Activated CD4-positive, alpha-beta T cell treated with anti-CD3 and anti-CD28 coated beads for 4 hours (primary cell): ENCODE measurements at places on chromosomes 7 and 10.
A peak's percentile ranks its signal among the peaks of the same experiment; 100 is the strongest.

DNA sequence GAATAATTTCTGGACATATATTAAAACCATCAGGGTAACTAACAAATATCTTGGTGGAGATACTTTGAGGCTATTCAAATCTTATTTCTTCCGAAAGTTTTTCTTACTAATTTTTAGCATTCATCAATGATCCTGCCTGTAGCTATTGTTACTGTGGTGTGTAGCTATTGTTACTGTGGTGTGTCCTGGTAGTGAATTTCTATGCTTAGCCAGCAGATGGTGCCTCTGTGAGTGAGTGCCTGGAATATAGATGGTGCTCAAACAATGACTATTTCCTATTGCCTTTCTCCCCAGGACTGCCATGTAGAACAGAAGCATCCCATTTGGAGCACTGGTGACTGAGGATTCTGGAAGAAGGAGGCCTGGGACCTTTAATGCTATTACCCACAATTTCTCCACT lies 245.7 kb downstream of the CCSER2 start:
- DNase-seq: no peak

- DNase-seq: no peak
These were observed 2.5 kb downstream of the ZYX start for GRCh38 chr7:143383642-143383957.

DNA sequence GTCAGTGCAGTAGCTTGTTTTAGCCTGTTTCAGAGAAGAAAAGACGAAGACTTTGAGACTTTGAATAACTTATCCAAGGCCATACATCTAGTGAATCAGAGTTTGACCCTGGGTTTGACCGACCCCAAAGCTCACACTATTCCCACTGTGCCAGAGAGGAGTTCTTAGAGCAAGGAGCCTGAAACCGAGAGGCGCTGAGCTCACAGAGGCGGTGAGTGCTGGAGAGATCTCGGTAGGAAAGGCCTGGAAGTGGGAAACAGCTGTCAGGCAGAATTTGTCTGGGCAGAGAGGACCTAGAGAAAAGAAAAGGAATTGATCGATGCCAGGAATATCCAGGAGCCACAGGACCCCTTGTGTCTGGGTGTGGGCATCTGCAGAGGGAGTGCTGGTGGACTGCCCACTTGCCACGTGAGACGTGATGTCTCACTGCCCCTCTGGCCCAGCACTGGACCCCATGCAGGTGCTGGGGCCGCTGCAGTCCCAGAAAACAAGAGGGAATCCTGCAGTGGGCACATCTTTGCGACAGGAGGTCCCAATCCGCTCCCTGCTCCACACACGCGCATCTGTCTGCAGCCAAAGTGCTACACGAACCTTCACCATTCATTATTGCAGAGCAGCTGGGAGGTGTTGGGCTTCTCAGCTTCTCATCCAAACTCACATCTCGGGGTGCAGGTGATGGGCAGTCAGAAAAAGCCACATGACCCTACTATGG lies 6.2 kb downstream of the CALML3 start:
- no peak for DNase-seq

GRCh38 chr7:74479961-74480829 lies 26.5 kb downstream of the GTF2IRD1 start:
- DNase-seq: no peak

- no peak for DNase-seq
These were observed 140.8 kb downstream of the DGKB start for GRCh38 chr7:14761510-14762296.

DNA sequence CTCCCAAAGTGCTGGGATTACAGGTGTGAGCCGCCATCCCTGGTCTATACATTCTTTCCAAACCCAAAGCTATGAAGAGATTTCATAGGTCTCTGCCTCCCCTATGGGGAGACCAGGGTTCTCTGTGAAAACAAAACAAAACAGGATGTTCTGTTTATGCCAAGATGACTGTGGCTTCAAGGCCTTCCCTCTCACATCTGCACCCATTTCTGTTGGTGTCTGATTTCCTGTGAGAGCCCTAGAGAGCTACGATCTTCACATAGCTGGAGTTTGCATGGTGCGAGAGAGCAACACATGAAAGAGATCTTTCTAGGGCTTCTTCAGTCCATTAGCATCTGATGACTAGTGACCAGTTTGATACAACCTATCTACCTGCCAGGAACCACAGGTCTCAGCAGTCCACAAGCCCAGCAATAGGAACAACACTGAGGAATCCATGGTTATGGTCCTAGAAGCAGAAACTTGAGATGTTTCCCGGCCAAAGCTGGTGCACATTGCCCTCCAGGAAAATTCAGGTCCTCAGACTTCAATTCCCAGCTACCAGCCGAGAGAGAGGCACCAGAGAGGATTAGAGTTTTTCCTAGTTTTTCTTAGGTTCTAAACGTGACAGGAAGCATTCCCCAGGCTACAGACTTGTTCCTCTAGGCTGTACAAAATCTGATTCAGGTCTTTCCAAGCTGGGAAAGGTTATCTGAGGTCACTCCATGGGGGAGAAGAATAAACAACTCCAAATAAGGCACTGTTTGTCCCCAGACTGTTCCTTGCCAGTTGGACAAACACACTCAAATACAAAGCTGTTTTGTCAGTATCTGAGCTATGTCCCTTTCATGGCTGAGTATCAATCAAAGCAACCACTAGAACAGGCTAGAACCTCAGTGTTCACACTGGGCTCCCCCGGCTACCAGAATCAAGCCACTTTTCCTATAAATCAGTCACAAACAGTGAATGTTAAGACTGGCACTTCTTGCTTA lies 259.7 kb downstream of the CALN1 start:
- no peak for DNase-seq

DNA sequence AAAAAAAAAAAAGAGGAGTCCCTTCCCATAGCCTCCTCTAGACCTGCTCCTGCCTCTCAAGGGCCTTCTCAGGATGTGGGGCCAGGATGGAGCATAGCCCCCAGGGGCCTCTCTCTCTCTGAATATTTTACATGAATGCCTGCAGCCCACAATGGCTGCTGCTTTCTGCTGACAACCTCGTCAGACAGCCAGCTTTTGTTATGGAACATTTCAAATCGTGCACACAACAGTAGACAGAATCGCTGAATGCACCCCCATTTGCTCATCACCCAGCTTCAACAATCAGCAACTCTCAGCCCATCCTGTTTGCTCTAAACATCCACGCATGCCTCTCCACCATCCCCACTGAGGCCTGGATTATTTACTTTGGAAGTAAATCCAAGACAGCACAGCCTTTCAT lies 5.4 kb downstream of the PLAC9 start:
- DNase-seq: no peak

DNA sequence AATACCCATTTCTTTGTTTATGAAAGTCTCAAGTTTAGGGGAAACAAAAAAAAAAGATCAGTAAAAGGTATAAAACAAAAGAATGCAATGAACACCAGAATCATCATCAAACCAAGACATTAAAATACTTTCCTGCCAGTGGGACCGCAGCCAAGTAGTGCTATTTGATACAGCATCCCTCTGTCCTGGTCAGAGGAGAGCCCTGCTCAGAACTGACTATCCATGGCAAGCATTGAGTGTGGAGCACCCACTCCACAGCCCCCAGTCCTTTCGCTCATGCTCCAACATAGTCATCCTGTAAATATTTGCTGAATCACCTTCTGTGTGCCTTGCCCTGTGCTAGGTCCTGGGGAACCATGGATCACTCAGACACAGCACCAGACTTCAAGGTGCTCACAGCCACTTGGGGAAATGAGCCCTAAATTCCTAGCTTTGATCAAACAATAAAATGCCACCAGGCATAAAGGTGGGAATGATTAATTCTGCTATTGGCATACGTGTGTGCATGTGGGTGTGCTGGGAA lies 213.6 kb upstream of the TBX20 start:
- DNase-seq: no peak

- no peak for DNase-seq
These were observed 65.1 kb downstream of the CALML3 start for GRCh38 chr10:5589661-5590511.

DNA sequence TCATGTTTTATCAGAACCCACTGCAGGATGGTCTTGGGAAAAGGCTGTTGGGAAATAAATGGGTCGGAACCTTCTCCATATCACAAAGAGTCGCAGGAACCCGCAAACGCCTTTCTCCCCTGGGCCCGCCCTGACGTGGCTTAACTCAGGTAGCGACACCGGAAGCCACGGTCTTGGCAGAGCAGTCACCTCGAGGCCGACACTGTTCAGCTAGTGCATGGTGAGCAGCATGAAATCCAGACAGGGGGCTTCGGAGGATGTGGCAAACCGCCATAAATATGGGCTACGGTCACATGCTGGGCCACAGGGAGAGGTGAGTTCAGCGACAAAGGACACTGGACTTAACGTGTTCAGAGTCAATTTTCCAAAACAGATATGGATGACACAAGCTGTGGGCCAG lies 421.9 kb downstream of the PTPRN2 start:
- DNase-seq: no peak

- no peak for DNase-seq
These were observed 105.2 kb downstream of the PLCE1 start for GRCh38 chr10:94098896-94099295.

DNA sequence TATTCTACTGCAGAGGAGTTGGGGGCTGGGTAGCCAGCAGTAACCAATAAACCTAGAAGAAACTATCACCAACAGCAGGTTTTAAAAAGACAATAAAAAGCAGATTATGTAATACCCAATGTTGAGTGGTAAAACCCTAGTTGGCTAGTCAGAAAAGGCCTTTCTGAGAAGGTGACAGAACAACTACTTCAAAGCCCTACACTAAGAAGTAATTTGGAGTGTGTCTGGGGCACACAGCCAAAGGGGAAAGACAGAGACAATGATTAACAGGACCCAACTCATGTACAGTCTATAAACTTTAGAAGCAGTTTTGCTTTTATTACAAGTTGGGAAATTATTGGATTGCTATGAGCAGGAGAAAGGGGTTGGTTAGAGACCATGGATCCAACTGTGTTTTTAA lies 77.2 kb upstream of the TMEM106B start:
- no peak for DNase-seq

DNA sequence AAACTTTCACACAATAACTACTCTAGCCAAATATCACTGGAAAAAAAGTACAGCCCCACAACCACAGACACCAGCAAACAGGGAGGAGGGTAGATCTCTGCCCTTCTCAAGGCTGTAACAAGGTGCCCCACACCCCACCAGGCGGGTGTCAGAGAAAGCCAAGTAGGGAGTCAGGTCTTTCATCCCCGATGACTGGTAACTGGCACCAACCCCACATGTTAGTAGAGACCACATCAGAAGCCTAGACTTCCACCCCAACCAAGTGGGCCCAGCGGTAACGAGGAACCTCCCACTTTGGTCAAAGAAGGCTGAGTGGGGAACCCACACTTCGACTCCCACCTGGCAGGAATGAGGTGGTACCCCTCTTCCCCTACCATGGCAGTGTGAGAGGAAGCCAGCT lies 16.4 kb upstream of the RUFY2 start:
- peak; percentile 12 for DNase-seq

DNA sequence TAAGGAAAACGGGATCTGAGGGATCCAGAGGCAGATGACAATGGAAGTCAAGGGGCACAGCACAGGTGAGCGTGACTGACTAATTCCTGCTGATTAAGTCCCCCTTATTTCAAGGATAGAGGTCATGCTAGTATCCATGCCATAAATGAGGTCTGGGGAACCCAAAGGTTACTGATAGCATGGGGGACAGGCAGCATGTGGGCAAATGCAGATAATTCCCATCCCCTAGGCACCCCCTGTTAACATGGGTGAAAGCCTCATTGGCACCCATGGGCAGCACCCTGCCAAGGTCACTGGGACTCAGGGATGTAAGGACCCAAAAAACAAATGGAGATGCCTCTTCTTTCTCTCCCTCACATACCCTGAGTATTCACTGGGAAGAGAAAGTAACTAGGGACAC lies 139.7 kb downstream of the WDR11 start:
- DNase-seq: no peak

DNA sequence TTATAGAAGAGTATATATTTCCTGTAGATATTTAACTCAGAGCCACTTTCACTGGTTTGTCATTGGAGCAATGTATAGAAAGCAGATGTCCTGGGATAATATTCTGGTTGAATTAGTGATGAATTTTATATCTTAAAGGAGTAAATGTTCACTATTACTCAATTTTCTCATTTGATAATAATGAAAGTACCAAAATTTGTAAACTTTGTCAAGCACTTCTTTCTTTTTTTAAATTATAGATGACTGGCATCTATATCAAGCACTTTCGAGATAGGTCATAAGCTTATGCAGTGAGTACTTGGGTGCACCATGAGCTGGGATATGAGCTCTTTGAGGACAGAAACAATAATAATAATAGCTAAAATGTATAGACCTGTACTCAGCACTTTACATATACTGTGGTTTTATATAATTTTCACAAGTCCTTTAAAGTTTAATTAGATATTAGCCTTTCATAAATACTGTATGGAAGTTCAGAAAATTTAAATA lies 11.3 kb downstream of the RSBN1L start:
- no peak for DNase-seq

GRCh38 chr7:87345962-87346371 lies 503 bp downstream of the CROT start:
- DNase-seq: no peak

GRCh38 chr10:9254353-9254752 lies 1199.9 kb downstream of the GATA3 start:
- no peak for DNase-seq

- no peak for DNase-seq
These were observed 134.0 kb downstream of the TCF7L2 start for GRCh38 chr10:113084031-113084430.

DNA sequence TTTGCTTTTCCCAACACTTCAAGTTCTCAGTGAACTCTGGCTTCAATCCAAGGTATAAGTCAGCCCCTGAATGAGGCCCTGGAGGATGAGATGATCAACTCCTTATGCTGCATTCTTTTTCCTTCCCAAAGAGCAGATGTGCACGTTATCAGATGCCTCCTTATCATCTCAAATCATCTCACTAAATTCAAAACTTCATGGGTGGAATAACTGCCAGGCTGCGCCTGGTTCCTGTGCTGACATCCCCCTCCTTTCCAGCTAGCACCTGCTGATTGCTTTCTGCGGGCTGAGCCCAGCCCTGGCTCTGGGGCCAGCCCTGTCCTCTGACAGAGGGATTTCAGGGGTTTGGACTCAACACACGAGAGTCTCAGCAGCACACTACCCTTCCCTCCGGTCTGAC lies 44.9 kb downstream of the TLL2 start:
- no peak for DNase-seq

- no peak for DNase-seq
These were observed 92.7 kb downstream of the PIP4K2A start for GRCh38 chr10:22621726-22622125.

DNA sequence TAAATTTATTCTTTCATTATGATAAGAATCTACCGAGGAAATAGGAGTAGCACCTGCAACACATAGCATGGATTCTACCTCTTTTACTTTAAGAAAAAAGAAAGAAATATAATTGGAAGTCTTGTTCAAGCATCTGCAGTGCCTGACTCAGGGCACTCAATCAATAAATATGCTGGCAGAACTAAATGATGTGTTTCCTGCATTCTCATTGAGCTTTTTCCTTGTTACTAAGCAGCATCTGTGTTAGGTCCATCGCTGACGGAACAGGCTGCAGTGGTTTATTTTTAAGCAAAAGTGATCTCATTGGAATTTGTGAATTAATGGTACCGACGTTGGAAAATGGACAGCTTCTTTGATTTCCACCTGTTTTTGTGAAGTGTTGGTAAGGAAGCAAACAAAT lies 417.5 kb downstream of the DPP6 start:
- no peak for DNase-seq

GRCh38 chr10:4243651-4244050 lies 458.6 kb upstream of the KLF6 start:
- no peak for DNase-seq
